CD4-positive, alpha-beta T cell treated with Interleukin-1 beta for 1 hour (primary cell): ENCODE measurements at places on chromosomes 12 and 14.

DNA sequence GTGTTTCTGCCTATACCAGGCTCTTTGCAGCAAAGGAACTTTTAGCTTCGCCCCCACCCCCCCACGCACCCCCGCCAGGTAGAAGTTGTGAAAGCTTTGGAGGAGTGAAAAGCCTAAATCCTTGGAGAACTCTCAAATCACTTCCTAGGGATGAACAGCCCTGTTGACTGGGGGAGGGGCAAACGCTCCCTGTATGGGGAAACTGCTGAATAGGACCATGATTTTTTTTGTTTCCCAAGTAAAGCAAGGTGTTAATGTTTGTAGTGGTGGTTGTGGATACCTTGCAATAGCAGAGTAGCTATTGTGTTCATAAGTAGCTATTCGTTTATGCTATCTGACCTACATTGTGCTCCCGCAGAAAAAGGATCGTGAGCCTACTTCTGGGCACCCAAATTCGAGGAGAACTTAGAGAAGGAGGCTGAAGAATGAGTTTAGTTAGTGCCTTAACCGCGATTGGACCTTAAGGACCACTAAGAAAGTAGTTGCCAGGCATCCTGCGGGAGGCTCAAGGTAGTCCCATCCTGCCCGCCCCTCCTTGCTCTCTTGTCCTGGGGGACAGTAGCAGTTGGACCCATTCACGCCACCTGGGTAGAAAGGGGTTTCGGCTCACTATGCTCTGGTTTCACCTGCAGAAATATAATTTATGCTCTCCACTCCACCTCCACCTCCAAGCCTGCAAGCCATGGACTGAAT is 901 bp upstream of the NFKBIA start:
- DNase-seq: no peak

DNA sequence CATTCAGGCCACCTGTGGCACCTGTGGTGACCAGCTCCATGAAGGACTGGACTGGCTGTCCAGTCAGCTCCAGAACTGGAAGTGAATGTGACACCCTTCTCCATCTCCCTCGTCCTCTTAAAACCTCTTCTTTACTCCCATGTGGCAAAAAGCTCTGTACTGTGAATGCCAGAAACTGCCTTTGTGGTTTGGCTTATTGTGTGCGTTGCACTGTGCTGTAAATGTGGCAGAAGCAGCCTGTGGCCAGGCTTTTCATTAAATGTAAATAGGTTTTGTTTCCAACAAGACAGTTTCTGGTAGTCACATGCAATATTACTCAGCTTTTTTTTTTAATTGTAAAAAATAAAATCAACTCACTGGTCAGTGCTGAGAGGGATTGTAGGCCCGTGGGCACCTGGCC is 453.7 kb downstream of the ATP23 start:
- DNase-seq: no peak

DNA sequence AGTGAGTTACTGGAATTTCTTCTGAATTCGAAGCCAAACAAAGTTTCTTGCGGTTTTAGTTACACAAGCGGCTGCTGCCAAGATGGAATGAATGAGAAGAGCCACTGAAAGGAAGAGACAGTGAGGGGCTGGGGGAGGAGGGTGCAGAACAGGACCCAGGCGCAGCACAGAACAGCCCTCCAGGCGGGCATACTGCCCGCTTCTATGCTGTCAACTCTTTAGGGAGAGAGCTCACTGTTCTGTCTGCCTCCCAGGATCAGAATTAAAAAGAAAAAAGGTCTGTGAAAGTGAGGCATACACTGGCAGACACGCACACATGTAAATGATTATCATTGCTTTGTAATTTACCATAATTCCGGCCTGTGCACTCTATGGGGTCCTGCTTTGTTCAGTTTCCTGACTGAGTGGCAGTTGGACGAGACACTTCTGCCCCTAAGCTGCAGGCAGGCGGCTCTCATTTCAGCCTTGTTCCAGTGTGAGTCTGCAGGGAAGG is 231.6 kb downstream of the CACNA1C start:
- DNase-seq: no peak

DNA sequence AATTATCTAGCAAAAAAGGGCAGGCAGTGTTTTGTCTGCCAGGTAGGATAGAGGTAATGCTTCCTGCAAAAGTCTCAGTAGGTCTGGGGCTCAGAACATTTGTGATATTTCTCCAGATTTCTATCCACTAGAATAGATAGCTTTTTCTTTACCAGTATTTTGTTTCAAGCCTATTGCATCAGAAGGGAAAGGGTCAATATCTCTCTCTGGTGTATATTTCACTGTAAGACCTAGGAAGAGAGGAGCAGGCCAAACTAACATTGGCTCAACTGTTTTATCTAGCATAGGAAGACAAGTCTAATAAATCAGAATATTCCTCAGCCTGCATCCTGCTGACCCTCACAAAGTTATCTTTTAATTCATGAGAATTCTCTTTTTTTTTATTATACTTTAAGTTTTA is 106.7 kb upstream of the DAAM1 start:
- DNase-seq: no peak

GRCh38 chr12:111443586-111443985 is 37.9 kb downstream of the SH2B3 start:
- peak; percentile 45 for DNase-seq

DNA sequence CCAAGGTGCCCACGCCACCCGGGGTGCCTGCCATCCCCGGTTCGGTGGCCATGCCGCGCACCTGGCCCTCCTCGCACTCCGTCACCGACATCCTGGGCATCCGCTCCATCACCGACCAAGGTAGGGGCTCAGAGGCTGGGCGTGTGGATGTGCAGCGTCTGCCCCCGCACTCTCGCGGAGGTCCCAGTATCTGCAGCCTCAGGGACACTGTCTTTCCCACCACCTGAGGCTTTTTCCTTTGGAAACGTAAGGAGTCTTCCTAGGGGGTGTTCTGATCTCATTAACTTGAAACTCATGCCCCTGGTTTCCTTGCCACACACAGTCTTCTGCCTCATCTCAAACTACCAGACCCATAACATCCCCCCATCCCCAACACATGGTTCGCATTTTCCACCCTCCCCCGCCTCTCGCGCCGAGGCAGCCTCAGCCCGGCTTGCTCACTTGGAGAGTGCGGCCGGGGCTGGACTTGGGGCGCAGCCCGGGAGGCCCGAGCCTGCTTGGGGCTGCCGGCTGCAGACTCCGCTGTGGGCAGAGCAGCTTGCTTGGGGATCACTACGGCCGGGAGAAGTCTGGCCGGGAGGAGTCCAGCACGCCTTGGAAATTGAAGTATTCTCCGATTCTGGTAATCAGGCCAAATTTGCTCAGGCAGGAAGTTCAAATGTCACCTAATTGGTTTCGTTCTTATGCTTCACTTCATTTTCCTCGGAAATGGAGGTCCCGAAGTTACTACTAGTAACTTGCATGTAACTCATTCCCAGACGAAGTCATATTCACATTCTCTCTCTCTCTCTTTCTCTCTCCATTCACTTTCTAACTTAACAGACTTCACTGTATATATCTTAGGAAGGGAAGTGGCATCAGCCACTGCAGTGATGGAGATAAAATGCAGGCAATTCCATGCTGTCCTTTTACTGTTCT is 2.0 kb downstream of the PAX9 start:
- no peak for DNase-seq

- DNase-seq: no peak
These were observed 107.6 kb downstream of the PLEKHG7 start for GRCh38 chr12:92810370-92810769.

DNA sequence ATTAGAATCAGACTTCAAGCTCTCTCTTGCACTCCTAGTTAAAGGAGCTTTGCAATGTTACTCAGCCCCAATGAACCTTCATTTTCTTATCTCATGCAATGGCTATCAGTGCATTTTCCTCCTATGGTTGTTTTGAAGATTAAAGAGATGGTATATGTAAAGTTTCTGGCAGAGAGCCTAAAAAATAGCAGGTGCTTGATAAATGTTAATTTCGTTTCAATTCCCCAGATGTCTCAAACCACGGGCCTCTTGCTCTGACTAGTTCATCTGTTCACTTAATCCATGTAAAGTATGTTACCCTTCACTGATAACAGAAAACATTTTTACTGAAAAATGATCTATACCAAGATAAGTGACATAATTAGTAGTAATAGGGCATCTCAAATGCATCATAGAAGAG is 735.4 kb upstream of the USP15 start:
- DNase-seq: no peak

DNA sequence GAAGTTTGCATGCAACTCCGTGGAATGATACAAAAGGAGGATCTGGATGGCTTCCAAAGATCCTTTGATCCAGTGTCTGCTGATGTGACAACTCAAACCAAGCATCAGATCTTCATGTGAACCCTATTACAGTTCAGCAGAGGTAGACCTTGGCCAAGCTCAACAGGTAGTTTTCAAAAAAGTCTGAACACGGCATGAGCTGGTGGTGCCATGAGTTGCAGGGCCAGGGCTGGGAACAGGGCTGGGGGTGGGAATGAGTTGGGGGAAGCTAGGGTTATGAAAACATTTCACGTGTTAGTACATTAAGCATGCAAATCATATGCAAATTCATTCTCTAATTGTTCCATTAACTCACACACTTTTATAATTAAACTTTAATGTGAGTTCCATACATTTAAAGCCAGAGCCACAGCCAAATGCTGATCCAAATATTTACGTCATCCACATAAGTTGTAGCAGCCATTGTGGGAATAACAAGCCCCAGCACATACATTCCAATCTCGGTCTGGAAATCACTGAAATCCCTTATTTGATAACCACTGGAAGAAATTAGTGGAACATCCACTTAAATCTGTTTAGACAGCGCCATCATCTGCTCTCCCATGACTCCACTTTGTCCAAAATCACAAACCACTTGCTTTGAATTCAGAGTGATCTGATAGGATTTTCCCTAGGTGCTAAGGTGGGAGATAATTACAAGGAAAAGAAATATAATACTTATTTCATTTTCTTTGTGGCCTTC is 158.5 kb downstream of the APAF1 start:
- no peak for DNase-seq

GRCh38 chr12:81465876-81466275 is 293.3 kb downstream of the PPFIA2 start:
- no peak for DNase-seq

GRCh38 chr12:6057700-6058099 is 66.8 kb downstream of the VWF start:
- DNase-seq: no peak

GRCh38 chr14:91348845-91349465 is 68.7 kb downstream of the CCDC88C start:
- no peak for DNase-seq

GRCh38 chr12:92065639-92066038 is 80.0 kb downstream of the BTG1 start:
- no peak for DNase-seq

DNA sequence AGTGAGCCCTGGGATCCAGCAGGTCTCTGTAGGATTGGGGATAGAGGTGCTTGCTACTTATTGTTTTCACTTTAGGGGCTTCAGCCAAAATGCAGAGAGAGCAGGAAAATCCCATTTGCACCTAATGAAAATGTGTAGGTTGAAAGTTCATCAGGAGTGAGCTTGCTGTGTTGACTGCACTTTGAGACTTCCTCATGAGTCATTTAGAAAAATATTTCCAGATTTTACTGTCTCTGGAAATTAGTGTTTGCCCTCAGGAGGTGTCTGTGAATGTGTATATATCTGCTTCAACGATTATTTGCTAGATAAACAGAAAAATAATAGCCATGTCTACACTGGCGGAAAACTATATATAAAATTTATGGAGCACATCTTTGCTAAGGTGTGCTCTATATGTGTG is 159.3 kb downstream of the CAND1 start:
- DNase-seq: no peak

DNA sequence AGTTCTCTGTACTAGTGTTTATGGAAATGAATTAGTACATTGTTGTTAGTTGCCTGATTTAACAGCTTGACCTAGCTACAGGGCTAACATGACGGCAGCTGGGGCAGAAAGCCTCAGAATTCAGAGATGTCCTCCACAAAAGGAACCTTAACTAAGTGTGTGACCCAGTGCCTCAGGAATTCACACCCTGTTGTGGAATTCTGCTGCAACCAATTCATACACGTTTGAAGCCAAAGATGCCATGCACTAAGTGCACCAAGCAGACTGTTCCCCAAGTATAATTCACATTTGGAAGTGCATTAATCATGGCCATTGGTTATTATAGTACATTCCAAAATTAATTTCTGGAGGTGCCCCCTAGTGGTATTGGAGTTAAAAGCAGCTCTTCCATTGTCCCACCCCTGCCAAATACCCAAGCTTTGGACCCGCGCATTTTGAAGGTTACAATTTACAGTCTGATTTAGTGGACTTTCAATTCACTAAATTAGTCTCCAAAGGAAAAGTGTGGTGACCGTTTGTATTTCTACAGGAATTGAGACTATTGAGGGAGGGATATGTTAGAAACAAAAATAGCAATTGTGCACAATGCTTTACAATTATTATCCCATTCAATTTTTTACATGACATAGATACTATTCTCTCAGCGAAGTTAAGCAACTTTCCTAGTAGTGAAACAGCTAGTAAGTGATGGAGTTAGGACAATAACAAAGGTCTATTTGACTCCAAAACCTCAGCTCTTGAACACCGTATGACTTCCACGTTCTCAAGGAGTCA is 85.9 kb downstream of the PAX9 start:
- no peak for DNase-seq

GRCh38 chr12:111240374-111240773 is 128.5 kb downstream of the PHETA1 start:
- DNase-seq: no peak

DNA sequence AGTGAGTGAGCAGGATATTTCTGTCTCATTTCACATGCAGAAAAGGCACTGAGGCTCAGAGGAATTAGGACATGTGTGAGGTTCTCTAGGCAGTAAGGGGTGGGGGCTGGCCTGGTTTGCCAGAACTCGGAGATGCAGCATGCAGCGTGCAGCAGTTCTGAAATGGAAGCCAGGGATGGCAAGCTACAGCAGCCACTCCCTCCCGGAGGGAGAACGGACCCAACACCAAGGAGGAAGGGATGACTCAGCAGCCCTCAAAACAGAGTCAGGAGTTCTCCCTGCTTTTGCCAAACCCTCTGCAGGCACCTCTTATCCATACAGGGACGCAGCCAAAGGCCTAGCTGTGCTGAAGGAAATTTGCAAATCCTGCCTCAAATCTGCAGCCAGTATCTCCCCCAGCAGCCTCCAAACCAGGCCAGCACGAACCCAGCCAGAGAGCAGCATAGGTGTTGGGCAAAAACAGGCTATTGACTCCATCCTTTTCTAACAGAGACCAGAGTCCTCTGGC is 10.3 kb upstream of the SERPINA3 start:
- no peak for DNase-seq

DNA sequence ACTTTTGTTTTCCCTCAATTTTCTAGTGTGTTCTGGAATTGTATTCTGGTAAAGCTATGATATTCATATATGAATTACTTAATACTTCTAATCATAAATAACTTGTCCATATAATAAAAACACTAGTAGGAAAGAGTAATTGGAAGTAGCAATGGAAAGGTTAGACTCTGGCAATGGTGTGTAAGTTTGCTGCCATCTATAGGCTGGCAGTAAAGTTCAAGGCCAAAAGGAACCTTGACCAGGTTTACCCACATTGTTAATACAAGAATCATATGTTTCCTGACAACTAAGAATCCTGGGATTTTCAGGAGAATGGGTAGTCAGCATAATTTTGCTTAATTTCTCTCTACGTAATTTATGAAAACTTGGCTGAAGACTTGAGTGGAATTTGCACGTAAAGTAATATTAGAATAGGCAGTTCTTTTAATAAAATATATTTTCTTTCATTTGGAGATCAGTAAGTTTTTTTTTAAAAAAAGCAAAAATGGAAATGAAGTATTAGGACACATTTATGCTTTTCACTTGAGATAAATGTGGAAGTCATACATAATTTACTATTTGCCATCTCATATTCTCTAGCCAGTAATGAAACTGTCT is 926.7 kb downstream of the GALC start:
- no peak for DNase-seq
